ENCODE measurements at places on chromosomes 12 and 14.
A peak's percentile ranks its signal among the peaks of the same experiment; 100 is the strongest.

- DNase-seq, result no peak
Measured at GRCh38 chr12:50200552-50201273, 33.5 kb upstream of the CERS5 start.

- DNase-seq, result peak; percentile 19
Measured at GRCh38 chr12:2963154-2963759, 4.1 kb downstream of the TEAD4 start.

GRCh38 chr12:1093166-1093751 lies 102.2 kb downstream of the ERC1 start:
- peak; percentile 85 for DNase-seq

DNA sequence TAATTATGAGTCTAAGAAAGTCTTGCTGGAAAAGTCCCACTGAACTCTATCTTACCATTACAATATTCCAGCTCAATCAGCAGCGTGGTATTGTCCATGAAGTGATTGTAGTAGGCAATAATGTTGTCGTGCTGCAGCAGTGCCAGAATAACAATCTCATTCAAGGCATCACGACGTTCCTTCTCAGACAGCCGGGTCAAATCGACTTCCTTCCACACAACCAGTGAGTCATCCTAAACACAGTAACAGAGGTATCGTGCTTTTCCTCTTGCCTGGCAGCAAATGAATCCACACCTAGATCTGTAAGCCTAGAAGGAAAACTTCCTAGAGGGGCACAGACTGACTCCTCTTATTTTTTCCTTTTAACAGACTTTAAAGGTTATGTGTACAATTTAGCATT lies 2.9 kb downstream of the NEK9 start:
- DNase-seq, result peak; percentile 99

GRCh38 chr14:100201701-100202100 lies 37.2 kb upstream of the YY1 start:
- DNase-seq, result no peak

GRCh38 chr14:68951035-68951797 lies 27.9 kb downstream of the ACTN1 start:
- DNase-seq, result peak; percentile 60

DNA sequence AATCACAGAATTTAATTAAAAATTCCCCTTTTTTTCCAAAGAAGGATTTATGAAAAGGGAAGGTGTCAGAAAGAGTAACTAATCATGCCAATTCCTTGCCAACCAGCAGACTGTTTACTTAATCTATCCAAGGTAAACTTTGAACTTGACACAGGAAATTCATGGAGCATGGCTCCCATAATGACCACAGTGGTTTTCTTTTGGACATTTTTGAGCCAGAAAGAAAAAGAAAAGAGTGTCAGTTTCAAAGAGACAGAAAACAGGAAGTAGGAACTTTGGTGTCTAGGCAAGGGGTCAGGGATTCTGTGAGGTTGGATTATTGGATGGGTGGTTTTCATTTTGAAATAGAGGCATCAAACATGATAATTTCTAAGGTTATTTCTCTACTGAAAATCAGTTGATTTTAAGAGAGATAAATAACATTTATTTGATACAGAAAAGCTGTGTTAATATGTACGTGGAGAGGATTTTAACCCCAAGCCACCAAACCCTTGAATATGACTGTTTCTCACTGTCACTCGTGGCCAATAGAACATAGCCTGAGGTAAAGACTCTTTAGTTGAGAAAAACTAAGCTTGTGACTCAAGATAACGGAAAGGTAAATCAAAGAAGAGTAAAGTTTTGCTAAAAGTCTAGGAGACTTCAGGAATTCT lies 196.1 kb downstream of the TTC6 start:
- no peak for DNase-seq

GRCh38 chr14:58783792-58784511 lies 146.2 kb downstream of the DACT1 start:
- no peak for DNase-seq

- DNase-seq, result peak; percentile 4
Measured at GRCh38 chr12:113766879-113767878, 198.9 kb downstream of the RBM19 start.

GRCh38 chr14:76872796-76873432 lies 46.7 kb downstream of the LRRC74A start:
- peak; percentile 70 for DNase-seq

GRCh38 chr12:30108666-30109065 lies 324.9 kb upstream of the TMTC1 start:
- no peak for DNase-seq

GRCh38 chr14:94397289-94398181 lies 9.1 kb upstream of the SERPINA1 start:
- DNase-seq, result no peak
